ENCODE measurements at places on chromosomes 1 and 21.

- DNase-seq = no peak
These were observed 164.4 kb upstream of the EDN2 start for GRCh38 chr1:41648844-41649243.

GRCh38 chr21:37220981-37221664 is 46.0 kb downstream of the VPS26C start:
- DNase-seq = peak; percentile 68

DNA sequence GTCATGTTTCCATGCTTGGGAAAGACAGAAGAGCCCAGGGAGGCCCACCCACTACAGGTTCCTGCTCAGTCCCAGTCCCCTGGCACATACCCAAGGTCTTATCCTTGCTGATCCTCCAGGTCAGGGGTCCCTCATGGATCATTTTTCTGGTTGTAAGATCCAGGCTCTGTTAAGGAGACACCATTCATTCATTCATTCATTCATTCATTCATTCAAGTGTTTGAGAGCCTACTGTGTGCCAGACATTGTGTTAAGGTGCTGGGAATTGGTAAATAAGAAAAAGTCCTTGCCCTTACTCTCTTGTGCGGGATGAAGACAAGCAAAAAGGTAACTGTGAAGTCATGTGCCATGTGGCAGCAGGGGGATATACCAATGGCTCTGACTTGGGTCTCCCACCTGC is 23.8 kb downstream of the LRRC71 start:
- no peak for DNase-seq

DNA sequence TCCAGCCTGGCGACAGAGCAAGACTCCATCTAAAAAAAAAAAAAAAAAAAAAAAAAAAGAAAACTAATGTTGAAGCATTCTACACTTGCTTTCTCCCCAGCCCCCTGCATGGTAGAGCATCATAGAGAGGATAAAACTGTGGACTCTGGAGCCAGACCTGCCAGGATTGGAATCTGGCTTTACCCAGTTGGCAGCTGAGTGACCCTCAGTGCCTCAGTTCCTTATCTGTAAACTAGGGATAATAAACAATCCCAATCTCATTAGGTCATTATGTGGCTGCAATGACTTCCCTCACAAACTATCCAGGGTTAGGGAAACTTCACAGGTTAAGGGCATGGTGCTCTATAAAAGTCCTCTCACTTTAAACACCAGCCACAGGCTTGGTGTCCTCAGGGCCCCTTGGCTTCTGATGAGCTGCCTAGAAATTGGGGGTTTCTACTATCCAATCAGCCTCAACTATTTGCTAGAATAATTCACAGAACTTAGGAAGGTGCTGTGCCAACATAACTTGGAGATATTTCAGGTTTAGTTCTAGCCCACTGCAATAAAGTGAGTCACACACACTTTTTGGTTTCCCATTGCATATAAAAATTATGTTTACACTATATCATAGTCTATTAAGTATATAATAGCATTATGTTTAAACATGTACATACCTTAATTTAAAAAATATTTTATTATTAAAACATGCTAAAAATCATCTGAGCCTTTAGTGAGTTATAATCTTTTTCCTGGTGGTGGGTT is 180.5 kb upstream of the B3GALT2 start:
- no peak for DNase-seq

GRCh38 chr21:31283025-31283424 is 61.0 kb downstream of the TIAM1 start:
- no peak for DNase-seq

- DNase-seq = no peak
These were observed 51.5 kb downstream of the CTH start for GRCh38 chr1:70462611-70463010.

- DNase-seq = peak; percentile 57
These were observed 4.6 kb downstream of the RCC1 start for GRCh38 chr1:28510273-28510969.

GRCh38 chr1:35660581-35661473 is 19.5 kb upstream of the PSMB2 start:
- DNase-seq = no peak

- no peak for DNase-seq
These were observed 64.4 kb upstream of the IFNLR1 start for GRCh38 chr1:24251501-24251900.

GRCh38 chr1:113241237-113241636 is 149.1 kb upstream of the MAGI3 start:
- no peak for DNase-seq

- no peak for DNase-seq
These were observed 35.8 kb upstream of the CD34 start for GRCh38 chr1:207946756-207947155.

- no peak for DNase-seq
These were observed 91.5 kb downstream of the MRPL39 start for GRCh38 chr21:25515484-25516405.

- no peak for DNase-seq
These were observed 61.6 kb downstream of the NME7 start for GRCh38 chr1:169305948-169306347.

DNA sequence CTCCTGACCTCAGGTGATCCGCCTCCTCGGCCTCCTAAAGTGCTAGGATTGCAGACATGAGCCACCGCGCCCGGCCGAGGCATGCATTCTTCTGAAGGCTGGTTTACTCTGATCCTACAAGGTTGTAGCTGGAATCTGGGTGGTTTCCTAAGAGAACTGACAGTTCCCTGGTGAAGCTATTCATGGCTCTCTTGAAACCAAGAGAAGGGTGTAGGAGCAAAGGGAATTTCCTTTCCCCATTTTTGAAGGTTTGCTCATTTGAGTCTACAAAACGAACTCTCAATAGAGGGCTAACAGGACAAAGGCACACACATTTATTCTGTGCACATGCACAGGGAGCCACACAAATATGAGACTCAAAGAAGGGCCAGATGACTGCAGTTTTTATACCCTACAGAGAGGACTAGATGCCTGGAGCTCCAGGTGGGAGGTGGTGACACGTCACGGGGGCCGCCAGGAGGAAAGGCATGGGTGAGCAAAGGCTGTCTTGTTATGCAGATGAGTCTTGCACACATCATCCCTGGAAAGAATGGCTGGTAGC is 49.5 kb upstream of the ERRFI1 start:
- peak; percentile 88 for DNase-seq

DNA sequence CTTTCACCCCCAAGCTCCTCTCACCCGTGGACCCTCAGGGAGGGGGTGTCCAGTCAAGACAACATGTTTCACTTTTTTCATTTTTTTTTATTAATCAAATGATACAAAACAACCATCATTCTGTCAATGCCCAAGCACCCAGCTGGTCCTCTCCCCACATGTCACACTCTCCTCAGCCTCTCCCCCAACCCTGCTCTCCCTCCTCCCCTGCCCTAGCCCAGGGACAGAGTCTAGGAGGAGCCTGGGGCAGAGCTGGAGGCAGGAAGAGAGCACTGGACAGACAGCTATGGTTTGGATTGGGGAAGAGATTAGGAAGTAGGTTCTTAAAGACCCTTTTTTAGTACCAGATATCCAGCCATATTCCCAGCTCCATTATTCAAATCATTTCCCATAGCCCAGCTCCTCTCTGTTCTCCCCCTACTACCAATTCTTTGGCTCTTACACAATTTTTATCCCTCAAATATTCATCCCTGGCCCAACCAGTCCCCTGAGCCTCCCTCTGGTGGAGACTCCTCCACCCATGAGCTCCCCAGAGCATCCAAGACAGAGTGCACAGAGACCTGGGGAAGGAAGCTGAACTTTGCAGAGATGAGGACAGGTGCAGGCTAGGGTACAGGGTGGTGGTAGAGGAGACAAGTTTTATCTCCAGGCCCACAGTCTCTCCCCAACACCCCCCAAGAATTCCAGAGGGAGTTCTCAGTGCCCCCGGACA is 1.4 kb upstream of the S100A16 start:
- no peak for DNase-seq

- DNase-seq = no peak
These were observed 24.9 kb upstream of the AXDND1 start for GRCh38 chr1:179340918-179341317.

DNA sequence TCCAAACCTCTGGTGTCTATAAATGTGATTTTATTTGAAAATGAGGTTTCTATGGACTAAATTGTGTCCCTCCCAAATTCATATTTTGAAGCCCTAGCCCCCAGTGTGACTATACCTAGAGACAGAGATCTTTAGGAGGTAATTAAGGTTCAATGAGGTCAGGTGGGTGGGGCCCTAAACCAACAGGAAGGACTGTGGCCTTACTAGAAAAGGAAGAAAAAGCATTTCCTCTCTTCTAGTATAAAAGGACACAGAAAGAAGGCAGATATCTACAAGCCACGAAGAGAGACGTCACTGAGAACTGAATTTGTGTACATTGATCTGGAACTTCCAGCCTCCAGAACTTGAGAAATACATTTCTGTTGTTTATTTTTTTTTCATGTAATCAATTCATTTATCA is 123.1 kb upstream of the RUNX1 start:
- no peak for DNase-seq

DNA sequence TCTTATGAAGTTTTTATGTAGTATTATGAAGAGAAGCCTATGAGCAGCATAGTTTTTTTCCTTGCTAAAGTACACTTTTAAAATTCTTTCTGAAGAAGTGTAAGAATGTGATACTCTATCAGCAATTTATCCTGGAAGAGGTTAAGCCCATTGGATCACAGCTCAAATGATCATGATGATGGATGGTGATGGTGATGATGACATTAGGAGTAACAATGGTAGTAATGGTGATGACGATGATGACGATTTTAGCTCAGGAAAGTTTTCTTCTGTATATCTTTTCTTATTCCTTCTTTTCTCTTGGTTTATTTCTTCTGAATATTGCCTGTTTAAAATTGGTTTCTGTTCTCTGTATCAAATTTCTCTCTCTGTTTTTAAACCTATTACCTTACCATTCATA is 262.9 kb upstream of the DUSP10 start:
- DNase-seq = no peak

GRCh38 chr1:55039342-55040082 is at the start of gene PCSK9:
TSS of gene PCSK9 (plus strand) at chr1:55039548. CDS start at chr1:55039838, 290 bp downstream.
- peak; percentile 77 for DNase-seq

- DNase-seq = no peak
These were observed 14.3 kb downstream of the NHLH2 start for GRCh38 chr1:115826628-115827027.

DNA sequence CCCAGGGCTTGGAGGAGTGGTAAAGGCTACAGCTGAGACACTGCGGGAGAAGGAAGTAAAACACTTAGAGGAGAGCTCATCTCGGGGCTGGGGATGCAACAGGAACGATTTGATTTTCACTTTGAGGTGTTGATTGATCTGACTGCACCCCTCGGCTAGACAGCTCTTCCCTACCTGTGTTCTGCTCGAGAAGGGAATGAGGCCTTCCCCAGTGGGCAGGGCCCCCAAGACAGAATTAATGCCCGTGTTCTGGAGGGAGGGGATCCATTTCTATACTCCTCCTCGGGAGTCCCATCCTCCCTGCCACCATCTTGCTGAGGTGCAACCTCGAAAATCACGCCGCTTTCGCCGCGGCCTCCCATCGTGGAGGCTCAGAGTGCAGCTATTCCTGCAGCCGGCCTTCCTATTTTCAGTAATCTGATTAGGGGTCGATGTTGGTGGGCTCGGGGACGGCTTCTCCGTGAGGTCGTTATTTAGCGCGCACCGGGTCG is 2.4 kb downstream of the ATP2B4 start:
- no peak for DNase-seq

- no peak for DNase-seq
These were observed 292.0 kb downstream of the VAV3 start for GRCh38 chr1:107673006-107673405.

- DNase-seq = no peak
These were observed 70.7 kb upstream of the JUN start for GRCh38 chr1:58854576-58854975.

Measured in mammary epithelial cell (primary cell).